ENCODE measurements at places on chromosomes 5 and 9. TPM values are rescaled to one million over a fixed set of nuclear protein-coding genes. Genes with fewer than 3 reads are reported as not detected.

ENTREP1 gene
- total RNA-seq = 0.25 TPM

ADAMTSL2 gene
- total RNA-seq = not detected

BHMT gene
- not detected for total RNA-seq

- DNase-seq = no peak
These were observed 89.9 kb downstream of the HSPA4 start for GRCh38 chr5:133141746-133142145.

SLC46A2 gene
- not detected for total RNA-seq

ABO gene
- total RNA-seq = not detected

CD72 gene
- total RNA-seq = 0.20 TPM

F12 gene
- total RNA-seq = 9.7 TPM

SPATA31C2 gene
- not detected for total RNA-seq

GRCh38 chr5:9774472-9775079 lies 144.4 kb upstream of the TAS2R1 start:
- DNase-seq = peak; percentile 43

GRCh38 chr5:98308960-98309359 lies 464.5 kb upstream of the RGMB start:
- DNase-seq = peak; percentile 75

IFNA13 gene
- total RNA-seq = not detected

DNA sequence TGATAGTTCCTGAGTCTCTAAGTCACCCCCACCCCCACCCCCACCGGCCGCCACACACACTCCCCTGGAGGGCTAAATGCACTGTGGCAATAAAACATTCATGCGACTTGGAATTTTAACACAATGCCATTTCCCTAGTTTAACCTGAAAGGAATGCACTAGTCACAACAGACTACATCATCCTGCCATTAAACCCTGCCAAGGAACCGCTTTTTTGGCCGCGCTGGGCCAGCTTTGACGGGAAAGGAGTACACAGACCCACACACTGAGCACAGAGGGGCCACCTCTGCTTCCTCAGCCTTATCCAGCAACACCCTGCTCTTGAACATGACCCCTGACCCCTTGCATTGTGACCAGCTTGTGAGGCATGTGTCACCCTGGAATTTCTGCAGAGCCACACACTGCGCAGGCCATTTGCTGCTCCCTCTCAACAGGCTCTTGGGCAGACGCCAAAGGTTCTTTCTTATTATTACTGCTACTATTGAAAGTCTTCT lies 165.3 kb downstream of the BNC2 start:
- peak; percentile 41 for DNase-seq

CCDC152 gene
- 2.8 TPM for total RNA-seq

- DNase-seq = no peak
These were observed 22.2 kb downstream of the MROH2B start for GRCh38 chr5:41048986-41049385.

ZBTB43 gene
- total RNA-seq = 10.5 TPM

DNA sequence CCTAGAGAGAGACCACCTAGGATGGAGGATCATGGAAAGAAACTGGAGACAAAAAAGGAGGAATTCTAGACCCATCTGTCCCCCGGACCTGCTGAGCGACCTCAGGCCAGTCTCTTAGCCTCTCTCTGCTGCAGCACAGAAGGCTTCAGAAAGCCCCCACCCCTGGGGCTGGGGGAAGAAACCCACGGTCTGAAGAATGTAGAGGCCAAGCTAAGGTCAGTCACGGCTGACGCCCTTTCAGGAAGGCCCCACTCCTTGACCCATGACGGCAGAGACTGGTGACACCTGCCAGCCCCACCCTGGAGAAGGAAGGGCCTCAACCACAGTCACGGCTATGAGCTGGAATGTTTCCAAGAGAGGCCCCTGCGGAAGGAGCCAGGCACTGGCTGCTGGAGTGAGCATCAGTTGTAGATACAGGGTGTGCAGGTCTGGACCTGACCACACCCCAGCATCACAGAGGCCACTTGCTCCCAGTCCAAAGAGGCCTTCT lies 120.5 kb upstream of the BOD1 start:
- no peak for DNase-seq

DNA sequence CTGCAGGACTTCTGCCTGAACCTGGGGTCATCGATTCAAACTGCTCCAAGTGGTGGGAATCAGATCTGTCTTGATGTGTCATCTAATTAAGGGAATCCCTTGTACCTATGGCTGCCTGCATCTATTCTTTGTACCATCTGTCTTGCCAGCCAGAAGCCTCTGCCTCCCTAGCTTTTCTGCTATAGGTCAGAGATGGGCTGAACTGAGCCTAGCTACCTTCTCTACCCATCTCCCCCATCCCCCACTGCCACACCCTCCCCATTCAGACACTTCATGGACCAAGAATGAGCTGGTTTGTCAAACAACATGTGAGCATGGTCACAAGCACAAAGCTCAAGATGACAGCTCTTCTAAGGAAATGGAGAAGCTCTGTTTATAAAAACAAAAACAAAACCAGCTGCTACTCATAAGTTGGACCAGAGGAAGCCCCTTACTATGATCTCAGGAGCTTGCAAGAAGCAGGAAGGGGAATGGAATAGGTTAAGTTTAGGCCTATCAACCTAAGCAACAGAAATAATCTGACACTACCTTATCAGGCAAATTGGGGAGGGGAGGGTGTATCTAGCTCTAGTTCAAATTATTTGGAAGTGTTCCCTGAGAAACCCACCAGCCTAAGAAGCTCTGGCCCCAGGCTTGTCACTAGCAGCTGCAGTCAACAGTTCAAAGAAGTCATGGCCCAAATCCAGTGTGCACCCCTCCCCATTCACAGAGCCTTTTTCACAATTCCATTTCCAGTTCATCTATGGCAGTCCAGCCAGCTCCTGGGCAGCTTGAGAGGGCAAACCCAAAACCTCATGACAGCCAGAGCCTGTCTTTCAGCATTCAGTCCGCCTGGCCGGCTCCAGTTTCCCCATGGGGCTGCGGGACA lies 29.9 kb downstream of the SKP1 start:
- DNase-seq = no peak

DNA sequence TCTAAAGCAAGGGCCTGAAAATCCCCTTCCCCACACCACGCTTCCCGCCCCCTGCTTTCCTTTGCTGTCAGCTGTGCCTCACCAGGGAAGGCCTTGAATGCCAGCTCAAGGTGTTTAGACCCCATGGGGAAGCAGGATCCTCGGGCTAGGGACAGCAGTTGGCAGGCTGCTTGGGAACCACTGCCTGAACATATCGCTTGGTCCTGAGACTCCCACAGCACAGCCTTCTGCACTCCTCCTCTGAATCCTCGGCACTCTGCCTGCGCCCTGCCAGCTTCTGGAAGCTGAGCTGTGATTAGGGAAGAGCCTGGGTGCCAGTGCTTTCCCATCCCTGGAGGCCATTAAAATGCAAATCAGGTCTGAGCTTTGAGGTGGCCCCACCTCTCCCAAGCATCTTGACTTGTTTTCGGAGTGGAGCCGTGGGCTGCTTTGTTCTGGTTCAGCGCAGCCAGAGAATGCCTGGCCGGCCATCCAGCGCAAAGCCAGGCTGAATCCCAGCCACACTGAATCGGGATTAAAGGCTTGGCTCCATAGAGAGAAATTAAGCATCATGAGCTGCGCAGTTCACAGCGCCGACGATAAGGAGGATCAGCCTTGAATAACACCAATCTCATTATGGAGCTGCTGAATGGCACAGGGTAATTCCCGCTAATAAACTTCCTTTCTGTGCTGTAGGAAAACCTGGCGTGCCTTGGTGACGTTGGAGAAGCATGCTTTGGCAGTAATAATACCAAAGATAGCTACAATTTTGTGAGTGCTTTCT lies 40.0 kb downstream of the AMBP start:
- no peak for DNase-seq

TAF11L9 gene
- total RNA-seq = not detected

DNA sequence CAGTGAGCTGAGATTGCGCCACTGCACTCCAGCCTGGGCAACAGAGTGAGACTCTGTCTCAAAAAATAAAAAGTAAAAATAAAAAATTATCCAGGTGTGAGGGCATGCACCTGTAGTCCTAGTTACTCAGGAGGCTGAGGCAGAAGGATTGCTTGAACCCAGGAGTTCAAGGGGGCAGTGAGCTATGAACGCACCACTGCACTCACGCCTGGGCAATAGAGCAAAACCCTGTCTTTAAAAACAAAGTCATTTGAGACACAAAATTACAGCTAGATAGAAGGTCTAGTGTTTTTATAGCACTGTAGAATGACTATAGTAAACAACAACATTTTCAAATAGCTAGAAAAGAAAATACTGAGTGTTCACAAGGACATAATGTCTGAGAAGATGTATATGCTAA lies 16.4 kb downstream of the IL4 start:
- no peak for DNase-seq

PHF2 gene
- total RNA-seq = 15.4 TPM

NFIB gene
- 26.5 TPM for total RNA-seq

GRCh38 chr5:20445326-20445860 lies 457.4 kb upstream of the CDH18 start:
- DNase-seq = peak; percentile 1

DNA sequence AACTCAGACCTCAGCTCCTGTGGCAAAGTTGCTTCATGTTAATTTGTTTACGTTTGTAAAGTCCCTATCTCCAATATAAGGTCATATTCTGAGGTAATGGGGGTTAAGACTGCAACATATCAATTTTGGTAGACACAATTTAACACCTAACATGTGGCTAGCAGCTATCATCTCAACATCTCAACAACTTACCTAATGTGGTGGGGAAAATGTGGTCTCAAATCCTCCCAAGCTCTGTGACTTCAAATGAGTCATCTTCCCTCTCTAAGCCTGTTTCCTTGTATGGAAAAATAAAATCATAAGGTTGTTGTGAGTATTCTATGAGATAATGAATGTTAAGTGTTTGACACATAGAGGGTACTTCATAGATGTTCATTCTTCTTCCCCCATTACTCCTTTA lies 443.3 kb downstream of the CDK5RAP2 start:
- peak; percentile 5 for DNase-seq

SUSD3 gene
- total RNA-seq = 0.11 TPM

SLC25A2 gene
- total RNA-seq = not detected

DNA sequence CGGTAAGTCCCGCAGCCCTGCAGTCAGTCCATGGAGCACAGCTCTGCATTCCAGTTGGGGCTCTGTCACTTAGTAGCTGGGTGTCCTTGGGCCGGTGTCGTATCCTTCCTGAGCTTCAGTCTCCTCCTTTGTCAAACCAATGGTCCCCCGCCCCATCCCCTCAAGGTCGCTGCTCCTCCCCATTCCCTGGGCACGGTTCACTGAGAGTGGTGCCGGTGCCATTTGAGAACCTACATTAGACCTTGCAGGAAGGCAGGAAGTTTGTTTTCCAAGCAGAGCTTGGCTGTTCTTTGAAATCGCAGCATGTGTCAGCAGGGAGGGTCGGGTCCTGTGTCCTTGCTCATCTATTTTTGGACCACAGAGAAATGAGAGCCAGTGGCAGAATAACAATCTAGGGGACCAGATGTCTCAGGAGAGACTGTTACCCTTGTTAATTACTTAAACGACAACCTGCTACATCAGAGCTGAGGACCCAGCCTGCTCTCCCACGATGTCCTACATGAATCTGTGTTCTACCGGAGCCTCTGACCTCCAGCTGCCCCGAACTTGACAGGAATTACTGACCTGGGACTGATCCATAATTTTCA lies 21.7 kb upstream of the BARHL1 start:
- DNase-seq = no peak

DNA sequence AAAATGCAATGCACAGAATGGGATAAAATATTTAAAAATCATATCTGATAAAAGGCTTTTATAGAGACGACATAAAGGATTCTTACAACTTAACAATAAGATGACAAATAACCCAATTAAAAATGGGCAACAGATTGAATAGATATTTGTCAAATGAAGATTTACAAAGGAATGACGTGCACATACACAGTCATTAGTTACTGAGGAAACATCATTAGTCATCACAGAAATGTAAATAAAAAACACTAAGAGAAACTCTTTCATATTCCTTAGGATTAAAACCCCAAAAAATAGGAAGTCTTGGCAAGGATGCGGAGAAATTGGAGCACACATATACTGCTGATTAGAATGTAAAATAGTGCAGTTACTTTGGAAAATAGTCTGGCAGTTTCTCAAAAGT lies 1886.0 kb upstream of the CDH6 start:
- peak; percentile 0 for DNase-seq

- no peak for DNase-seq
These were observed 26.9 kb downstream of the CFAP95 start for GRCh38 chr9:69847491-69847890.

CYLC2 gene
- total RNA-seq = not detected

- DNase-seq = no peak
These were observed 44.0 kb downstream of the FREM1 start for GRCh38 chr9:14866200-14866749.

BTNL3 gene
- total RNA-seq = not detected

- DNase-seq = peak; percentile 57
These were observed 208.3 kb upstream of the ITGA1 start for GRCh38 chr5:52579391-52579790.

PTCD2 gene
- total RNA-seq = 10.3 TPM

DNA sequence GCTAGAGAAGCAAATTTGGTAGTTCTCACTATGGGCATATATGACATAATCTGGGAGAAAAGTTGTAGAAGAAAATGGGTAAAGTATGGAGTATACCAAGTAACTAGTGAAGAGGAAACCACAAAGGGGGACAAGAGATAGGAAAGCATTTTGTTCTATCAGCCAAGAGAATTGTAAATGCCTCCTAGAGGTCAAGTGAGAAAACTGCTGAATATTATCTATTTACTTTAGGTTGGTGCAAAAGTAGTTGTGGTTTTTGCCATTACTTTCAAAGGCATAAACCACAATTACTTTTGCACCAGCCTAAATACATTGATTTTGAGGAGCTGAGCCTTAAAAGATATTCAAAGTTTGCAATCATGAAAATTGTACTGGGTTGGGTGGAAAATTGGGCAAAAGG lies 126.7 kb upstream of the GRHPR start:
- DNase-seq = no peak

- no peak for DNase-seq
These were observed 65.6 kb upstream of the NR3C1 start for GRCh38 chr5:143469125-143469524.

TRIP13 gene
- total RNA-seq = 58.3 TPM

Data from foreskin keratinocyte (primary cell).